ENCODE measurements at places on chromosomes 6 and 20. TPM values are rescaled to one million over a fixed set of nuclear protein-coding genes. Genes with fewer than 3 reads are reported as not detected.

Gene MRAP2
- 4.2 TPM for total RNA-seq

DNA sequence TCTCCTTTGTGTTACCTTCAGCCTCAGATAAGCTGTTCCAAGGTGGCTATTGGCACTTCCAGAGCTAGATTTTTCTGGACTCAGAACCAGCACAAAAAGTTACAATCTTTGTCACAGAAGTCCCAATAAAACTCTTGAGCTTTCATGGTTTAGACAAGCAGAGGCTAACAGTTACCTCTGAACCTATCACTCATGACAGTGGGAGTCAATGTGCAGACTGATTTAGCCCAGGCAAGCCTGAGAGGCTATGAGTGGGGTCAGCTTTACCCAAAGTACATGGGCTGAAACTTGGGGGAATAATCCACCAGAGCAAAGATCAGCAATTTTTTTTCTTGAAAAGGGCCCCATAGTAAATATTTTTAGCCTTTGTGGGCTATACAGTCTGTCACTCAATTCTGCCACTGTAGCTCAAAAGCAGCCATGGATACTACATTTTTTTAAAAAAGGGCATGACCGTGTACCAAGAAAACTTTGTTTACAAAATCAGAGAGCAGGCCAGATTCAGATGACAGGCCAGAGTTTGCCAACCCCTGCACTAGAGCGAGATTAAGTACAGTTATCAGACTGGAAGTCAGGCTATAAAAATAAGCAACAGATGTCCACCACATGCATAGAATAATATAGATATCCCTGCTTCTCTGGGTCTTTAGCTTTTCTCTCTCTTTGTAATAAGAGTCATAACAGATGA is 20.0 kb downstream of the CCN2 start:
- no peak overlapping the region for H3K27ac ChIP-seq
- no peaks in the 10 kb centered on the region for H3K27me3 ChIP-seq
- H3K36me3 ChIP-seq: no peaks in the 10 kb centered on the region
- H3K4me1 ChIP-seq: no peaks in the 10 kb centered on the region

GRCh38 chr6:1607516-1608221 is 2.0 kb upstream of the FOXC1 start:
- H3K27ac ChIP-seq: no peak overlapping the region
- H3K27me3 ChIP-seq: peaks cover 20% of the 10 kb centered on the region
- H3K36me3 ChIP-seq: no peaks in the 10 kb centered on the region
- DNase-seq: no peak
- H3K4me1 ChIP-seq: peaks cover 57% of the 10 kb centered on the region

Gene SFTA2
- not detected for total RNA-seq

Gene PROCR
- 104 TPM for total RNA-seq

- DNase-seq: no peak
- peak overlapping the region; percentile 84 for H3K27ac ChIP-seq
- H3K4me1 ChIP-seq: peaks cover 23% of the 10 kb centered on the region
- peak overlapping the region; percentile 56 for H3K4me3 ChIP-seq
- H3K27me3 ChIP-seq: no peaks in the 10 kb centered on the region
Measured at GRCh38 chr6:4775494-4776130, 592 bp upstream of the CDYL start.

GRCh38 chr6:11231564-11232192 is 790 bp downstream of the NEDD9 start:
- peak overlapping the region; percentile 45 for H3K4me3 ChIP-seq
- peak overlapping the region; percentile 90 for H3K27ac ChIP-seq
- H3K27me3 ChIP-seq: no peaks in the 10 kb centered on the region
- DNase-seq: no peak

Gene MAP1LC3A
- 71.5 TPM for total RNA-seq

Gene C20orf96
- total RNA-seq: 2.7 TPM

Measured in vagina (tissue), 2 donors.